ENCODE measurements at places on chromosomes 1 and 21.

- DNase-seq: no peak
Observed at GRCh38 chr1:55302972-55303371, 87.8 kb upstream of the USP24 start.

DNA sequence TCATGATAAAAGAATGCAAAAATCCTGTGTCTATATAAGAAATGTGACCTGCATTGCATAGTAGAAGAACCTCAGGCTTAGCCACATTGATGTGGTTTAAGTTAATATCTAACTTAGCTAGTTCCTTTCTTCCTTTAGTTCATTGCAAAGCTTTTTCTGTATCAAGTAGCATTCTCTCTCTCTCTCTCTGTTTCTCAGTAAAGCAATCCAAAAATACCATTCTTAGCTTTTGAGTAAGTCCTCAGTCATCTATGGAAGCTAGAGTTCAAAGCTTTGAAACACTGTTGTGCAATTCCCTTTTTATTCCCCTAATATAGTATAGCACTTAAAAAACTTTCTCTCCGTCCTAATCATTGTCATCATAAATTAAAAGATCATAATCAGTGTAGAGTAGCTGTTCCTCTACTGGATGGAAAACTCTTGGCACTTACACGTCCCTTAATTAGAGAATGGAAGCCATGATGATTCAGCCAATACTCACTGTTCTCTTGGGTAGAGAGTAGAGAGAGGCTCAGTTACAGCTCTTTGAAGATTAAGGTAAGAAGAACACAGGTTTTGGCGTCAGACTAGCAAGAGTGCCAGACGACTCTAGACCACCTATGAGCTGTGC, 350.3 kb upstream of the LYPLAL1 start:
- DNase-seq: no peak

- DNase-seq: no peak
Observed at GRCh38 chr1:69777971-69778370, 210.2 kb downstream of the LRRC7 start.

DNA sequence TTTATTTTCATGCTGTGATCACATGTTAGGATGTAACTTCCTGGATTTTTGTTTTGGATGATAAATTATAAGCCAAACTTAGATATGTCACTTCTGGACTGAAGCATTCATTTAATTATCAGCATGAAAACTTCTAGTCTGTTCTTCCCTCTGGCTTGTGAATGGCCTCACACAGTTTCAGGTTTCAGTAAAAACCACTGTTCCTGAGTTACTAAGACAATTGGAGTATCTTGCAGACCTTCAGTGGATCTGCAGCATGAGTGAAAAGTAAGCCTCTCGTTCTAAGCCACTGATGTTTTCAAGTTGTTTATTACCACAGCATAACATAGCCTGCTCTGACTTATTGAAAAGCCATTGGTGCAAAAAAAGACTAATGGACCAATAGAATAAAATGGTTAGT, 55.3 kb upstream of the RGS21 start:
- no peak for DNase-seq

DNA sequence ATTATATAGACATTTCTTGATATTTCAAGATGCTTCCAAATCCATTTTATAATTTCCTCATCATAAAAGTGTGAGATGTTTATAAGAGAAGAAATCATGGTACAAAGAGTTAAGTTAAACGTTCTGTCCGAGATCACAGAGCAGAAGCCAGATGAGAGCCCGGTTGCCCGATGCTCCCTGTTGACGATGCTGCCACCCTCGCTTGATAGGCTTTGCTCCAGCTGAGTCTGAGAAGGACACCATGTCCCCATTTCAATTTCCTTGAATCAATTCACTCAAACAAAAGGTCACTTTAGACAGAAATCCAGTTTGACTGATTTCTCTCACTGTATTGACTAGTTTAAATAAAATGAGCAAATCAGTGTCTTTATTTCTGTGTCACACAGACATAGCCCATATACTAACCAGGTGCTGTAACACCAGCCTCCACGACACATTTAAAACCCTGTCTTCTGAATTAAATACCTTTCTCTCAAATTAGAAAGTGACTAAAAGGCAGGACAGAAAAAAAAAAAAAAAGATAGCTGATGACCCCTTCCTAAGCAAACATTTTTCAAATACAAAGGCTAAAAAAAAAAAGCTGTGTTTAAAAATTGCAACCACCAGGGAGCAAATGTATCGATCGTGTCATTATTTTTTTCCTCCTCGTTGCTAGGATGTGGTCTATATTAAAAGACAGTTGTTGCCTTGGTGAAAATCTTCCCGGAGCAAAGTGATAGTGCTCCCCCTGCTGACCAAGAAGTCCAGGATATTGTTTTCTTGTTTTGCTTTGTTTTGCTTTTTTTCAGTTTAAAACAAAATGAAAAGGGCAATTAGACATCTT, 35.2 kb downstream of the DNASE2B start:
- no peak for DNase-seq

- DNase-seq: no peak
Observed at GRCh38 chr1:246595146-246595545, 28.9 kb downstream of the CNST start.

DNA sequence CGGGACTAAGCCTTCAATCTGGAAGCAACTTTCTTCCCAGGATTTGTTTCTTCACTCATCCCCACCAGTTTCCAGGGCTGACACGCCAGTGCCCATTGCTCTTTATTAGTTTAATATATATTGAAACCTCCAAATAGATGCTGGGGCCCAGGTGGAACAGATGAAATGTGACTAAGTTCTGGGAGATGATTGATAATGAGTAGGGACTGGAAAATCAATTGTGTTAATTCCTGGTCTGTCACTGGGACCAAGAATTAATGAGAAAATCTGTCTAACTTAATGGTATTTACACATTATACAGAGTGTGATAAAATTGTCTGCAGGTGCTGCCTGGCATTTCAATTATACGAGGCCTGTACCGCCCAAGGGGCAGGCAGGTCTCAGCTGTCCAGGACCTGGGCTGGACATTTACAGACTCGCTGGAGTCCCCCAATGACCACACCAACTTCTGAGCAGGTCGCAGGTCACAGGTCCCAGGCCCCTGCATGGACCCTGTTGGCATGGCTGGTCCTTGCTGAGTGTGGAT, 35.8 kb downstream of the UBIAD1 start:
- no peak for DNase-seq

- no peak for DNase-seq
Observed at GRCh38 chr1:225360119-225360518, 67.7 kb downstream of the LBR start.

- no peak for DNase-seq
Observed at GRCh38 chr1:34147301-34147700, 17.7 kb downstream of the CSMD2 start.

GRCh38 chr1:211281320-211282022, 22.3 kb downstream of the RCOR3 start:
- no peak for DNase-seq

DNA sequence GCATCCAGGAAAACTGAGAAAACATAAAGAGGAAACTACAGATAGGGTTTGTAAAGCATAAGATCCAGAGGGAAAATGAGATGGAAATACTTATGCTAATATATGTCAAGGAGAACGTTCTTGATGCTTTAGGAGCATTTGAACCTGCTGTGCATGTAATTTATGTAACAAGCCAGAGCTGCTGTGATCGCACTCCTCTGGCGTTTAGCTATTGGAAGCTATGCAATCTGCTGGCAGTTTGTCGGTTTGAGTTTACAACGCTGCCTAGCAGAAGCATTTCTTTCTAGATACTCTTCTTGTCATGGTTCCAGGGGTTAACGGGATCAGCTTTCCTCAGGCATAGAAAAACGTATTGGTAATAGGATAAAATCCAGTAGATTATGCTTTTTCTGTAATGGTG, 182.7 kb downstream of the KCNH1 start:
- DNase-seq: no peak

GRCh38 chr1:1569341-1569740, 5.3 kb downstream of the SSU72 start:
- no peak for DNase-seq

DNA sequence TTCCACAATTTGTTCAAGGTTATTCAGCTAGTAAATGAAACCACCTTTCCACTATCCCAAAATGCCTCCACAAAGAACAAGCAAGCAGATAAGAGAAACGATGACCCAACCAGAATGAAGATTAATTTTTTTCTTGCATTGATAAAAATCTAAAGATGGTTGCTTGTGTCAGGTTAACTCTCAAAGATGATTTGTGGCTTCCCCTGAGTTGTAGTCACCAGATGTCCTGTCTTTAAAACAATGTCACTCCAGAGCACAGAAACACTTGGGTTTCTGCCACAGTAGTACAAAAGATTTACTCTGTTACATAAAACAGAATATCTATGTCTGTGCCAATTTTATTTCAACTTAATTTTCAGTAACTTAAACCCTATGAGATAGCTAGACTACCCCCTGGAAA, 11.4 kb upstream of the CCDC17 start:
- DNase-seq: no peak

GRCh38 chr1:246306415-246307037, 200.6 kb downstream of the SMYD3 start:
- DNase-seq: no peak

DNA sequence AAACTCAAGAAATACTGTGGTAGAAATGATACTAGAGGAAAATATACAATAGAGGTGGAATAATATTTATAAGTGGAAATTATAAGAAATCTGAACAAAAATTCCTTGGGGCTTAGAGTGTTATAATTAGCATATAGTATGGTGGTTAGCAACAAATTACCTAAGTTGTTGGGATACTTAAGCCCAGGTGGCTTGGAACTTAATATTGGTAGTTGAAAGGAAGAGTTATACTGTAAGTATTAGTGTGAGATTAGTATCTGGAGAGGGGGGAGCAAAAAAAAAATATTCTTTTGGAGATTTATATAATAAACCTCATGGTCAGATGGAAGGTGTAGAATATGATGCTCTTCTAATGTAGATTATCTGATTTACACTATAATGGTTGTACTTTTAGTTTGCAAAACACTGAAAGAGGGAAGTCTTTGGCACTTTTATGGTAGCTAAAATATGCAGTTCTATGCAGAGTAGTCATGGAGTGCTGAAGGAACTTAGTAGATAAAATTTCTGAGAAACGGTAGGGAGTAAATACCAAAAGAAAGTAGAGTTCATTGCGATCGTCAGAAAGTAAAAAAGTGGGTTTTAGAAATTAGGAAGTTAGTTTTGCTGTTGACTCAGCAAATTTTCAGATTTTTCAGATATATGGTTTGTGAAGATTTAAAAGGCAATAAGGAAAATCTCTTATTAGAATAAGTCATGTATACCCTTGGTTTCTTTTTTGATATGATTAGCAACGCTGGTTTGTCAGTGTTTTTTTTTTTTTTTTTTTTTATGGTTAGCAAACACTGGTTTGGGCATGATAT, 45.7 kb downstream of the MTF2 start:
- DNase-seq: no peak

GRCh38 chr1:93597709-93598108, 83.9 kb downstream of the BCAR3 start:
- no peak for DNase-seq

GRCh38 chr21:38813143-38813542, 7.4 kb downstream of the ETS2 start:
- DNase-seq: no peak

DNA sequence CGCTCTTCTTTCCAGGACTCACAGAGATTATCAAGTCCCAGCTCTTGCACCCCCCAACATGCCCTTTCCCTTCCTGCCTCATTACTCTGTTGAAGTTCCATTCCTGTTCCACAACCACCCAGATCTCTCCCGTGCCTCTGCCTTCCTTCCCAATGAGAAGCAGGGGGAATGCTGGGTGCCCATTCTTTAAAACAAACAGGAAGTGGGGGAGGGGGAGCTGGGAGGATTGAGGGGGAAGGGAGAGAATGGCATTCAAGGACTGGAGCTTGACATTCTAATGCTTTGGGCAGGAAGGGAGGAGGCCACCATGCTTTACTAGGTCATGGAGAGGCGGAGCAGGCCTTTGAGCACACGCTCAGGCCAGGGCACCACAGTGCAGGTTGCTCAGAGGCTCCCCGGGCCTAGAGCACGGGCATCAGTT, 150.3 kb upstream of the IRF2BP2 start:
- no peak for DNase-seq

- no peak for DNase-seq
Observed at GRCh38 chr1:159421821-159422220, 10.2 kb upstream of the OR10J4 start.

- no peak for DNase-seq
Observed at GRCh38 chr1:225651376-225651871, 1.5 kb downstream of the ENAH start.

DNA sequence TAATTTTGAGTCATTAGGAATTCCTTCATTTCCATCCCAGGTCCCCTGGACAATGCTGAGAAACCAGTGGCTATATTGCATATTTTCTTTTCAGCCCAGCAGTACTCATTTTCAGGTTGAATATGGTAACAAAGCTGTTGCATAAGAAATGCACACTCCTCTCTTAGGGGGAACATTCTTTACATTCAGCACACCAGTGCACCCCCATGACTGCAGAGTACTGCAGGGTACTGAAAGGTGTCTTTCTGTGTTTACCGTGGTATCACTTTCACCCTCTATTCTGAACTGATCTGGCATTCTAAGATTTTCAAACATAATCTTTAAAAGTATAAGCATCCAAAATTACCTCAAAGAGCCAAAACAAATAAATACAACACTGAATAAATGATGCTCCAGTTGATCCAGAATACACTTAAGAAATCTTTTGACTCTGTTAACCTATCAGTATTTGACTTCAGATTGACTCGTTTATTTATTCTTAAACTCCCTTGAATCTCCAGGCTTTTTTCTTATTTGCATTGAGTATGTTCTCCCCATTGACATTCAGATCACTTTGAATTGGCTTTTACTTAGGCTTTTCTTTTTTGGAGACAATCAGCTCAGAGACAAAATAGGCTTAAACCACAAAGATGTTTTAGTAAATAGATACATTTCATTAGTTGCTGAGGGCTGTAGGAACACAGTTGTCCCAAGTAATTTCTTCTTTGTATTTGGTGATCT, 213.6 kb downstream of the NFIA start:
- DNase-seq: no peak

GRCh38 chr1:203263496-203263895, 34.0 kb upstream of the CHIT1 start:
- DNase-seq: no peak

GRCh38 chr1:230295367-230295766, 130.8 kb downstream of the PGBD5 start:
- DNase-seq: no peak

GRCh38 chr1:16235944-16236510, 956 bp downstream of the CPLANE2 start:
- DNase-seq: no peak

GRCh38 chr1:181040284-181040865, 6.6 kb downstream of the MR1 start:
- DNase-seq: no peak

- DNase-seq: no peak
Observed at GRCh38 chr1:37034121-37035013, at the start of gene GRIK3. TSS of gene GRIK3 (minus strand) at chr1:37034515. CDS start at chr1:37034108, 407 bp downstream.

GRCh38 chr1:185636848-185637247, 97.3 kb upstream of the HMCN1 start:
- DNase-seq: peak; percentile 5

All from activated CD8-positive, alpha-beta memory T cell treated with anti-CD3 and anti-CD28 coated beads for 48 hours (primary cell).